ENCODE measurements at places on chromosomes 12 and 14.

DNA sequence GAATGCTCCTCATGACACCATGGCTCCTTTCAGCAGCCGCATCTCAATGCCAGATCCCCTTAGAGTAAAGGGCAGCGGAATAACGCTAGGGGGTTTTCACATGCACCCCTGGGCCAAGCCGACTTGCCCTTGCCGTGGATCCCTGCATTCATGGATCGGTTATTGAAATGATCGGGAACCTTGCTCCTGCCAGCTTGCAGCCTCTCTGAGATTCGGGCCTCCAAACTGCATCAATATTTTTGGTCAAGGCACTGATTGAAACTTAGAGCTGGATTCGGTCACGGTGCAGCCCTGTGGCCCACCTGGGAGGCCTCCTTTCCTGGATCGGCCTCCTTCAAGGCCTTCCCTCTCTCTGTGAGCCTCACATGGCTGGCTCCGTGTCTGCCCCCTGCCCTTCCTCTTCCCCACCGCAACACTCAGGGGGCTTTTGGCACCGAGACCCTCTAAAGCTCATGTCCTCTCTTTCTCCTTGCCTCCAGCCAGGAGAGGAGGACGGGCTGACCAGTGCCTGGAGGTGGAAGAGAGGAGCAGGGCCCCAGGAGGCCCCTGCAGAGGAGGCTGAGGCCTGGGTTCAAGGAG is 1.8 kb downstream of the PTPN6 start:
- no peak for DNase-seq

DNA sequence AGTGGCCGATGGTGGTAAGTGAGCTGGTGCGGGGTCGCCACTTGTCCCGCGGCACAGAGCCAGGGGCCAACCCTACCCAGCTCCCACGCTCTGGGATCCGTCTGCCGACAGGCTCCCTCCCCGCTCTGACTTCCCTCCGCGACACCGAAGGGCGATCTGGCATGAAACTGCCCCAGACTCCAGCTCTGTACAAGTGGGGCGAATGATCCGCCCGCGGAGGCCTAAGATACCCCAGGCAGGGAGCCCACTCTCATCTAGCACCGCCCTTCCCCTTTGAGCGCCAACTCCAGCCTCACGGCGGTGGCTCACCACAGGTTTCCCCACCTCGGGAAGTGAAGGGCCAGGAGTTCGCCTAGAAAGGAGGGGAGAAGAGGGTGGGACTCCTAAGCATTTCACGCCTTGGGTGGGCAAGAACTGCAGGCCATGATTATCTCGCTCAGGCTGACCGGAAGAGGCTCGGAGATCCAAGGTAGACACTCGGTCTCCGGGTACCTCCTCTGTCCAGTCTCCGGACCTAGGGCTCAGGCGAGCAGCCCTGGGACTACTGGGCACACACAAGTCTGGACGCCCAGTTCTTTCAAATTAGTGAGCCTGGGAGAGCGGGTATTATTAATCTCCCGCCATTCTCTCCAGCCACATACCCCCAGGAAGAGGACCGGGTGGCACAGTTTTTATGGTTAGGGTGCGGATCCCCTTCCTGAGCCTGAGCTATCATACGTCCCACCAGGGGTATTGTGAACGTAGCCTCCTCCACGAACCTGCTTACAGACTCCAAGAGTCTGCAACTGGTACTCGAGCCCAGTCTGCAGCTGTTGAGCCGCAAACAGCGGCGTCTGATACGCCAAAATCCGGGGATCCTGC is 849 bp downstream of the WNT1 start:
- no peak for DNase-seq

DNA sequence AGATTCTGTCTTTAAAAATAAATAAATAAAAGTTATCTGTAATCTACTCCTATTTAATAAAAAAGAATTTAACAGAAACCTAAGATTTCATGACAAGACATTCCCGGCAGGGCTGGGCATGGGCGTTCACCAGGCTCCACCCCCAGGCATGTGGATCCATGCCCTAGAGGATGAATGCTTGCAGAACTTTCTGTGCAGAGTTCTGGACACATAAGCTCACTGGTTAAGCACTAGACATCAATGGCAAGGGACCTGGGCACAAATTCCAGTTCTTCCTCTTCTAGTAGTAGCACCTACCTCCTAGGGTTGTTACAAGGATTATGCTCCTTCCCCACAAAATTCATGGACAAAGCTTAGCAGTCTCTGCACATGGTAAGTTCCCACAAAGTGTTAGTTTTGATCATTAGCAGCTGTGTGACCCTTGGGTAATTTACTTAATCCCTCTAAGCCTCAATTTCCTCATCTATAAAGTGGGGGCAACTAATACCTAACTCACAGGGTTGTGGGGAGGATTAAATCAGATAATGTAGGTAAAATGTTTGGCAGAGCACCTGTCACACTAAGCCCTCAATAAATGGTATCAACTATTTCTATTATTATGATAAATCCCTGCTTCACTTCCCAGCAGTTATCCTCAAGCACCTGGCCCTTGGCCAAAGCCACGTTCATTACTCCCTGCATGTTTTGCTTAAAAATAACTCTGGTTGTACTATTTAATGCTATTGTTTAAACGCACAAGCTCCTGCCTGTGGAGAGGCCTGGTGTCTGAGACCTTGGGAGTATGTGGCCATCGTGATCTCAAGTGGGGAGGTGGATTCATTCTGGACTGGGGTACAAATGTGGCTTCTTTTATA is 9.8 kb downstream of the GALNT6 start:
- no peak for DNase-seq

GRCh38 chr12:52207895-52208294 is 16.1 kb upstream of the KRT80 start:
- no peak for DNase-seq
